ENCODE measurements at places on chromosomes 4 and X.

- DNase-seq: peak; percentile 24
These were observed 325.7 kb downstream of the PCDH7 start for GRCh38 chr4:31045724-31046318.

DNA sequence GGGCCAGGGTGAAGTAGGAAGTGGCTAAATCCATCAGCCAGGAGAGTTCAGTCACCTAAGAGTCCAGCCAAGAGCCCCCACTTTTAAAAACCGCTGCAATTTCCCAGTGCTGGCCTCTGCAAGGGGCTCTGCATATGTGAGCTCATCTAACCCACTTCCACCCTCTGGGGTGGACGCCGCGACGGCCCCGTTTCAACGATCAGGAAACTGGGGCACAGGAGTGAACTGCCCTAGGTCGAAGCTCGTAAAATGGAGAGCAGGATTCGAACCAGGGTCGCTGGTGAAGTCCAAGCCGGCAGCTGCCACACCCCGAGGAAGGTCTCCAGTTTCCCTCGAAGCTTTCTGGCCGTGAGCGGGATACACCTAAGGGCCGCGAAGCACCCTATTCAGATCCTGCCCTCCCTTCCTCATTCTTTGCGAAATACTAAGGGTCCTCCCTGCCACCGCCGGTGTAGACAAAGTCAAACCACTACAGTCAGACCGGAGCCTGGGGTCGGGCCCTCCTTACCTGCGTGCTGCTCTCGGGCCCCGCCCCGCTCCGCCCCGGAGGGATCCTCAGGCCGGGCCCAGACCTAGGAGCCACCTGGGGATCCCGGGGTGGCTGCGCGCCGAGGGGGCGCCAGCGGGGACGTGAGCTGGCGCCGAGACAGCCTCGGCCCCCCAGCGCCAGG, 446 bp downstream of the EVC2 start:
- DNase-seq: no peak

GRCh38 chr4:38242101-38242500, 281.9 kb downstream of the PTTG2 start:
- DNase-seq: no peak

DNA sequence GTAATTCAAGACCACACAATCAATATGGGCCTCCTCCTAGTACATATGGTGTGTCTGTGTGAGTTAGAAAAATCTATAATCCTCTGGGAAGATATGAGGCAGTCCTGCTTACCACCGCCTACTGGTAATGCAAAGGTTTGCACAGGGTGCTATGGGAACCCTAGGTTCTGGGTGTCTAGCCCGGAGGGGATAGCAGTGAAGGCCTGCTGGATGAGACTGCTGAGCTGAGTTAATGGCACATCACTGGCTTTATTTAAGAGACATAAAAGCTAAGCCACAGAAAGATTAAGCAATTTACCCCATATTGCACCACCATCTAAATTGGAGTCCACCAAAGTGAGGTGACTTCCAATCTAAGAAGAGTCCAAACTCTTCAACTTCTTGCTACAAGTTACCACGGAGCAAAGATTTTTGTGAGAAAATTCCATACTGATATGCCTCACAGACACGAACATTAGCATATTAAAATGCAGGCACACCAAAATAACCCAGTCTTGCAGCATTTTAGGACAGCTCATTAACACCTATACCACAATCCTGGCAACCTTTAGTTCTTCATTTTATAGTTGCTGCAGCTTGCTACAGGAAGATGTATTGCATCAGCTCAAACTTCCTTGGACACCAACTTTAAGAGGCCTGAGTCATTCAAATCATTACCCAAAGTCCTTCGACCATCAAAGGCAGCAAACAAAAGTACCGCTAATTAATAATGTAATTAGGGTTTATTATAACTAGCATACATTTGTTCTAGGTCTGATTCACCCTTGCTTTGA, 13.7 kb downstream of the DGKK start:
- no peak for DNase-seq

- DNase-seq: no peak
These were observed 1697.8 kb upstream of the IGFBP7 start for GRCh38 chr4:58807843-58808615.

DNA sequence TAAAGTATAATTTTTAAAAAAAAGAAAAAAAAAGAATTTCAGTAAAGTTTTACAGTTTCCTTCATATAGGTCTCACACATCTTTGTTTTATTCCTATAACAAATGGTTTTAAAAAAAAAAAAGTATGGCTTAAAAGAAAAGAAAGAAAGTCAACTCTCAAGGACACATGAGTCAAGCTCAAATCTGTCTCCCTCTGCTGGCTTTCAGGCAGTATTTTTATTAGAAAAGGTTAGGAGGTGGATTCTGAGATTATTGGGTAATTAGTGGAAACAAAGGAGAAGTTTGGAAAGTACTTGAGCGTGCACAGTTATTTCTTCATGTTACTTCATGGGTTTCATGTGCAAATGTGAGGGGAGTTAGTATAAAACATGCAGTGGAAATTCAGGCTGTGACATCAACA, 36.6 kb upstream of the BTC start:
- DNase-seq: no peak

DNA sequence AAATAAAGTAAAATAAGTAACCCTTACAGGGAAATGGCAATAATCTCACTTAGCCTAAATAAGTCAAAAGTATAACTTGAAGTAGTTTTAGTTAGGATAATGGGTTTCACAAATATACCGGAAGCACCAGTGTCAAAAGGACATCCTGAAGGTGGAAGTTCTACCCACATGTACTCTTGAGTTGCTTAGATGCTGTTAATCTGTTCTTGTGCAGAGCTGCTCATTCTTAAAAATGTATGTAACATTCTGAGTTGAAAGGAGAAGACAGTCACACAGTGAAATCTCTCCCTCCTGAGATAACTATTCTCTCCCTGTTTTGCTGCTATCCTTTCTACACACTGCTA, 11.2 kb upstream of the CCNG2 start:
- no peak for DNase-seq

- DNase-seq: peak; percentile 18
These were observed 42.2 kb upstream of the EPGN start for GRCh38 chr4:74266081-74266480.

DNA sequence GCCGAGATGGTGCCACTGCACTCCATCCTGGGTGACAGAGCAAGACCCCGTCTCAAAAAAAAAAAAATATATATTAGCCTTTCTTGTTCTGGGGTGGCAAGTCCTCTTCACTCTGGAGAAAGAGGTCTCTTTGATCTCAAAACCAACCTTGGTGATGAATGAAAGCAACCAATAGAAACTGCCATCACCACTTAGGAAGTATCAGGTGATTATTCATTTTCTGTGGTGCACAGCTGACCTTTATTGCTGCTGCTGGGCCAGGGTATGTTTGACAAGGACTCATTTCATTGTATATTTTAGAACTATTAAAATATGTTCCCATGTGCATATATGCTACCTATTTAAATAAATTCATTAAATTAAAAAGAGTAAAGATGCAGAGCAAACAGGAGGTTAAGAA, 76.0 kb upstream of the KIT start:
- DNase-seq: no peak

Data from IMR-90 (cell line).